ENCODE measurements at places on chromosomes 3 and 15.

DNA sequence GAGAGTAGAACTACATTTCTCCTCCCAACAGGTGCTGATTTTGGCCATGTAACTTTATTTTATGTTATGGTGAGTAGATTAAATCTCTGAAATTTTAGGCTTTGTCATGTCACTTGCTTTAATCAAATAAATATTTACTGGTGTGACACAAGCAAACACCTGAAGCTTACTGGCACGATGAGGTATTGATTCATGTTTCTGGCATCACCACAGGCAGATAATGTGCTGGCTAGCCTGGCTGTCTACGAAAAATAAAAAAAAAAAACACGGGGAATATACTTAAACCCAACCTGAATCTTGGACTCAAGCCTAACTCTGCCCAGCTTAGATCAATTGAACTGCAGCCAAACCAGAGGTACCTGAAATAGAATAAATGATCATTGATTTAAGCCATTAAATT lies 65.6 kb upstream of the CADM2 start:
- no peak for DNase-seq

DNA sequence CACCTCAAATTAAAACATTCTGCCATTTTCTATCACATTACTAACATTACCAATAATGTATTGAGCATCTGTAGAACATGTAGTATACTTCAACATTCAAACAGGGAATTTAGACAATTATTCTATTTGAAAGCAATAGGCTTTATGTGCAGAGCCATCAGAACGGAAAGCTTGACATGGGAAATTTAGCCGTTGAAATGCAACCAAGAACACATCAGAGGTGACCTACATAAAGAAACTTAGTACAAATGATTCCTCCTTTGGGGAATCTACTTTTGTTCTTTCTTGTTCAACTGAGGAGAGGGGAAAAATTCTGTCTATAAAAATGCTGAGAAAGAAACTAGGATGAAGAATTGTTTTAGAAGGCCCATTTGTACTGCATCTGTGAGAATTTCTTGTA lies 38.6 kb upstream of the RBMS3 start:
- no peak for DNase-seq

- no peak for DNase-seq
These were observed 340.0 kb upstream of the TMCO5A start for GRCh38 chr15:37594417-37594816.

DNA sequence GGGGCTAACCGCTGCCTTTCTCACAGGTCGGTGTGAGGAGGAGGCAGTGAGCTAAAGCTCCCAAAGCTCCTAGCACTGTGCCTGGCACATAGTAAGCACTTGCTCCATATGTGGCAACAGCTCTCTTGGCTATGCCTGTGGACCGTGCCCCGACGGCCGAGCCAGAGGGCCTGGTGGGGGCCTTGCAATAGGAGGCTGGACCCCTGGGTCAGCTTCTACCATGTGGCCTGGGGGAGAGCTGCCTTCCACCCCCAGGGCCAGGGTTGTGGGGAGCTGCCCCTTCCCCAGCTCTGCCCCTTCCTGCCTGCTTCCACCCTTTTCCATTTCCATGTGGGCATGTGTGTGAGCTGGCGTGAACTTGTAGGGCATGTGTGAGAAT lies 16.9 kb upstream of the GNAT1 start:
- no peak for DNase-seq

- no peak for DNase-seq
These were observed 80.5 kb upstream of the NEO1 start for GRCh38 chr15:72971766-72972165.

GRCh38 chr15:92883876-92884435 lies 16.2 kb upstream of the CHD2 start:
- no peak for DNase-seq

GRCh38 chr3:127477396-127477795 lies 113.1 kb downstream of the TPRA1 start:
- no peak for DNase-seq

DNA sequence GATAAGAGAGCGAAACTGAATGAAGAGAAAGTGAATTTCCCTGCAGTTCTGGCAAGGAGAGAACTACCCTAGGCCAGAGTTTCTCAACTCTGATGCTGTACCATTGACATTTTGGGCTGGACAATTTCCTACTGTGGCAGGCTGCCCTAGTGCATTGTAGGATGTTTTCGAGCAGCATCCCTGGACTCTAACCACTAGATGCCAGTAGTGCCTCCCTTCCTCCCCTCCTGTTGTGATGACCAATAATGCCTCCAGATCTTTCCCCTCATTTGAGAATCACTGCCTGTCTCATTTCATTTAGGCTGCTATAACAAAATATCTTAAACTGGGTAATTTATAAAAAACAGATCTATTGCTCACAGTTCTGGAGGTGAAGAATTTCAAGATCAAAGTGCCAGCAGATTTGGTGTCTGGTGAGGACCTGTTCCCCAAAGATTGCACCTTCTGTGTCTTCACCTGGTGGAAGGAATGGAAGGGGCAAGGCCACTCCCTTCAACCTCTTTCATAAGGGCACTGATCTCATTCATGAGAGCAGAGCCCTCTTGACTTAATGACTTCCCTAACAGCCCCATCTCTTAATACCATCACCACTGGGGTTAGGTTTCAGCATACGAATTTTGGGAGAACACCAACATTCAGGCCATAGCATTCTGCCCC lies 188.9 kb upstream of the MEIS2 start:
- DNase-seq, result no peak

- no peak for DNase-seq
These were observed 594.9 kb upstream of the SUCLG2 start for GRCh38 chr3:68249265-68249664.

DNA sequence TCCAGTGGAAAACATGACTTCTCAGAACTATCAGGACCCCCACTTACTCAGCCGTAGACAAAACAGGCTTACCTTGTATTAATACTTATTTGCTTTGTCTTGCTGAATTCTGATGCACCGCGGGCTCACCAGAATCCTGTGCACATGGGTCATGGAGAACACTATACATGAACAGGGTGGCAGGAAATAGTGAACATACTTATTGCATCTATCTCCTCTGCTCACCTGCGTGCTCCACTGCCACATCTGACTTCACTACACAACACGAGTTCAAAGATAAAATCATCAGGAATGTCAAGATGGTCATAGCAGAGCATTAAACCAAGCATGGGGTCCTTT lies 10.7 kb upstream of the MAPK6 start:
- no peak for DNase-seq

GRCh38 chr3:43768381-43768973 lies 77.7 kb downstream of the ABHD5 start:
- no peak for DNase-seq

DNA sequence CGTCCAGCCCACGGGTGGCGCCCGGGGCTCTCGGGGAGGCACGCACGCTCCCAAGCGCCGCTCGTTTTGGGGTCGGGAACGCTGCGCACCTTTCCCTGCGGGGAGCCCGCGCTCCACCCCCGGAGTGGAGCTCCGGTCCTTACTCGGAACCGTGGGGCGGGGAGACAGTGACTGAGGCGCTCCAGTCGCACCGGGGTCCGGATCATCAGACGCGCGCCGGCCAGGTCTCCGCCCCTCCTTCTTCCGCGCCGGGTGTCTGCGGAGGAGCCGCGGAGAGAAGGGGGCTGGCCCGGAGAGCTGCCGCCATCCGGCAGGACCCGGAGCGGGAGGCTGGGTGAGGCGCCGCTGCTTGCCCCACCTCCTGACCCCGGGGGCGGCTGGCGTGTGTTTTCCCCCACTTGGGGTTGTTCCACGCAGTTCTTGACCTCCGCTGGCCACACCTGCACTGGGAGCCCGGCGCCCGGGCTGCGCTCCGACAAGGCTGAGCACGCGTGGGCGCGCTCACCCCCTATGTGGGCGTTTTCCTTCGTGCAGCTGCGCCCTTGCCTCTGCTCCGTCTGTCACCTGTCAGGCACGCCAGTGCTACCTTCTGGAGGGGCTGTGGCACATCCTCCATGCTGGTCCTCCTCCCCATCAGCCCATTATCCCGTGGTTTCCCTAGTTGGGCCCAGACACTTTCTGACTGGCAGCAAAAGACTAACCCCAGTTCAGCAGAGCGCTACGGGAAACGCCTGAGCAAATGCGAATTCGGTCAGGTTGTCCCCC lies at the start of gene MCF2L2:
Gene MCF2L2 (minus strand): TSS at position 173 of the 765 bp plus-strand sequence. CDS start 642 bp downstream, outside the sequence.
- no peak for DNase-seq

GRCh38 chr15:79248183-79248582 lies 34.3 kb upstream of the ANKRD34C start:
- DNase-seq, result no peak

Data from left renal cortex interstitium (tissue), 4 donors.